Stimulated activated CD8-positive, alpha-beta memory T cell treated with anti-CD3 and anti-CD28 coated beads, Interleukin-15, amount 100 ng/mL, for 4 hours (primary cell): ENCODE measurements at places on chromosomes 6 and 20.

GRCh38 chr6:155943635-155944034 lies 488.0 kb upstream of the NOX3 start:
- DNase-seq, result no peak

GRCh38 chr6:14091339-14091978 lies 26.1 kb upstream of the CD83 start:
- no peak for DNase-seq

DNA sequence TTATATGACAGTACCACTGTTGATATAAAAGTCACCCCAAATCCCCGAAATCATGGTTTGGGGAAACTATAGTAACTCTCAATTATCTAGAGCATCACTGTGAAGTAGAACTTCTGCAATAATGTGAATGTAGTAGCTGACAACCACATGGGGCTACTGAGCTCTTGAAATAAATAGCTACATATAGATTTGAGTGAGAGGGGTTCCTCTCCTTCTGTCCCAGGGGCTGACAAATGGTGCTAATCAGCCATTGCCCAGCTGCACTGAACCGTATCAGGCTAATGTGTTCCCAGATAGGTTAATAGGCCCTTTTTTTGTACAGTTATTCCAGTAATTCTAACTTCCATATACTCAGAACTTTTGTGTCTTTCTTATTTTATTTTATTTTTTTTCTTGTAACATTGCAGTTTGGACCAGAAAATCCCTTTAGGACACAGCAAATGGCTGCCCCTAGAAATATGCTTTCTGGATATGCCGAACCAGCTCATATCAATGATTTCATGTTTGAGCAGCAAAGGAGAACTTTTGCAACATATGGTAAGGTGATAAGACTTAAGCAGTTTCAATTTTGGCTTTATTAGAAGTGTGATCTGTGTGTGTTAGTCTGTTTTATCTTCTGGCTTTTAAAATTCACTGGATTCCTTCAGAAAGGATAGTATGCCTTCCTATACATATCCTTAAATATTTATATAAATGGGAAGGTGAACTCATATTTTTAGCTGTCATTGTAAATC lies 21.1 kb downstream of the CDC40 start:
- DNase-seq, result no peak

DNA sequence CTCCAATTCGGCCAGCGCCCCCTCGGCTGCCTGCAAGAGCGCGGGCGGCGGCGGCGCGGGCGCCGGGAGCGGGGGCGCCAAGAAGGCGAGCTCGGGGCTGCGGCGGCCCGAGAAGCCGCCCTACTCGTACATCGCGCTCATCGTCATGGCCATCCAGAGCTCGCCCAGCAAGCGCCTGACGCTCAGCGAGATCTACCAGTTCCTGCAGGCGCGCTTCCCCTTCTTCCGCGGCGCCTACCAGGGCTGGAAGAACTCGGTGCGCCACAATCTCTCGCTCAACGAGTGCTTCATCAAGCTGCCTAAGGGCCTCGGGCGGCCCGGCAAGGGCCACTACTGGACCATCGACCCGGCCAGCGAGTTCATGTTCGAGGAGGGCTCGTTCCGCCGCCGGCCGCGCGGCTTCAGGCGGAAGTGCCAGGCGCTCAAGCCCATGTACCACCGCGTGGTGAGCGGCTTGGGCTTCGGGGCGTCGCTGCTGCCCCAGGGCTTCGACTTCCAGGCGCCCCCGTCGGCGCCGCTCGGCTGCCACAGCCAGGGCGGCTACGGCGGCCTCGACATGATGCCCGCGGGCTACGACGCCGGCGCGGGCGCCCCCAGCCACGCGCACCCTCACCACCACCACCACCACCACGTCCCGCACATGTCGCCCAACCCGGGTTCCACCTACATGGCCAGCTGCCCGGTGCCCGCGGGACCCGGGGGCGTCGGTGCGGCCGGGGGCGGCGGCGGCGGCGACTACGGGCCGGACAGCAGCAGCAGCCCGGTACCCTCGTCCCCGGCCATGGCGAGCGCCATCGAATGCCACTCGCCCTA lies 963 bp downstream of the FOXF2 start:
- DNase-seq, result no peak

DNA sequence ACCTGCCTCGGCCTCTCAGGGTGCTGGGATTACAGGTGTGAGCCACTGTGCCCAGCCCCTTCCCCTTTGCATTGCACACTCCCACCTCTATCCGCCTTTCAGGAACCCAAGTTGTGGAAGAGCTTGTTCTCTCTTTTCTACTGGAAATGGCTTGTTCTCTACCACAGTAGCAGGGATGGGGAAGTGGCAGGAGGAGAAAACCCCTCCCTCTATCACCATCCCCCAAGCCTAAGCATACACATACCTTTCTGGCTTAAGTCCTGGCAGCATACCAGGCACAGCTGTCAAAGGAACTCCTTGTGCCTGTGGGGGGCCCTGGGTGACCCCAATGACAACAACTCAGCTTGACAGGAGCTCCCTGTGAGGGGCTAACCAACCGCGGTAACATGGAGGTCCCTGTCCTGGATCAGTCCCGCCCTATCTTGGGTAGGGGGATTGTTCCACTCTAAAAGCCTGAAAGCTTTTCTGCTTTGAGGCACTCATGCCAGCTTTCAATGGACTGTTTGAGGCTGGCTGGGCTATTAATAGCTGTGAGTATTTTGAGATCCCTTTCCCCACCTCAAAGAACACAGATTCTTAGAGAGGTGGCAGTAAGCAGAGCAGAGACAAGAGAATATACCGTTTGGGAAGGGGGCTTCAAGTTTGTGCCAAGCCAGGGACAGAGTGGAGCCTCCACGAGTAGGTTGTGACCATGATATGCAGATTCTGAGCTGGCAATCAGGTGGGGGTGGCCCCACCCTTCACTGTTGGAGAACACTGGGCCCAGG lies 2.3 kb downstream of the KLHDC3 start:
- no peak for DNase-seq

- DNase-seq, result no peak
These were observed 4.7 kb upstream of the SCUBE3 start for GRCh38 chr6:35209081-35209480.

DNA sequence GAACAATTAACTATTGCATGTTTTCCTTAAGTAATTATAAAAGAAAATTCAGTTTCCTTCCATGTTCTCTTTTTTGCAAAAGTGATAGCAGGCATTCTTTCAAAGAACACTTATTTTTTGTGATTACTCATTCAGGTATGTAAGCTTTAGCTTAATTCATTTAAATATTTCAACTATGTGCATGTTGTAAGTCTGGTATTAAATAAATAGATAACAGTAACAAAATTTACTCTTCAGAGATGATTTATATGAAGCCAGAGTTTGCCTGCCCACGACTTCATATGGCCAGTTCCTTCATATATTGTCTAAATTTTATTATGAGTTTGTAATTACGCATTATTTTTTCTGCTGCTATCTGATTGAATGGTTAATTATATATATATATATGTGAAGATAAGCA lies 110.9 kb downstream of the ADGRG6 start:
- no peak for DNase-seq

DNA sequence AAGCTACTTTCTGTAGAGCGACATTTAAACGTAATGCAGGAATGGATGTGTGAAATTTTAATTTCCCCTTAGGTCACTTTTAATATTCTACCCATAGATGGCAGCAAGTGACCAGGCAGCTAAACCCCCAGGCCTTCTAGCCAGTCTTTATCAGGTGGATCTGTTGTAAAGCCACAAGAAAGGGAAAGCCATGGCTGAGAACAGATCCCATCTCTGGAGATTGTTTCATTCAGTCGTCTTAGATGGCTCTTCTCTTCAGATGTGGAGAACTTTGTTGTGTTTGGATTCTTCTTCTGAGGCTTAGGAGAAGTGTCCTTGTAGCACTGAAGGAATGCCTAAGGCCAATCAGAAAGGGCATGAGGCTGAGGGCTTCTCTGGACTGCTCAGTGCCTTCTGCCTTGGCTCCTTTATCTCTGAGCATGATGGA lies 15.8 kb upstream of the RNF182 start:
- DNase-seq, result no peak

DNA sequence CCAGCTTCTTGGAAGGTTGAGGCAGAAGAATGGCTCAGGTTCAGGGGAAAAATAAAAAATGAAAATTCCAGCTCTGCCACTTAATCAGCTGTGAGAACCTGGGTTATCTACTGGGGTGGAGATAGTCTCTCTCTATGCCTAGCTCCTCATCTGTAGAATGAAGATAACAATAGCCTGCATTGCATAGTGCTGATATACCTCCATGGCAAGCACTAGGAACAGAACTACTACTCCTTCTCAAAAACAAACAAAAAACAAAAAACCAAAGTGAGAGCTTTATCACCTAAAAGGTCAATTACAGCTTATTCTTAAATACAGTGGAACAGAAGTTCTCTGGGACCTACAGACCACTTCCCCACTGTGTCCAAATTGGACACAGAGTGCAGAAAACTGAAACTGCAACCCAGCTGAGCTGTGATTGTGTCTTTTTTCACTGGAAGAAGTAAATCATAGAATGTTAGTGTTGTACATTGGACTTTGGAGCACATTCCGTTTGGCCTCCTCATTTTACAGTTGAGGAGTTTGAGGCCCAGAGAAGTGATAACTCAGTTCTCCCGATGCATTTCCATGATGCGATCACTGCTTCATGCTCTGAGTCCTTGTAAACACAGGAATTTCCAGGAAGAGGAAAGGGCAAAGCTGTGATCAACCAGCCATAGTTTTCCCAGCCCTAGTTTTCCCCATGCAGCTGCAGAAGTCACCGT lies 23.3 kb downstream of the MTFR2 start:
- DNase-seq, result no peak

DNA sequence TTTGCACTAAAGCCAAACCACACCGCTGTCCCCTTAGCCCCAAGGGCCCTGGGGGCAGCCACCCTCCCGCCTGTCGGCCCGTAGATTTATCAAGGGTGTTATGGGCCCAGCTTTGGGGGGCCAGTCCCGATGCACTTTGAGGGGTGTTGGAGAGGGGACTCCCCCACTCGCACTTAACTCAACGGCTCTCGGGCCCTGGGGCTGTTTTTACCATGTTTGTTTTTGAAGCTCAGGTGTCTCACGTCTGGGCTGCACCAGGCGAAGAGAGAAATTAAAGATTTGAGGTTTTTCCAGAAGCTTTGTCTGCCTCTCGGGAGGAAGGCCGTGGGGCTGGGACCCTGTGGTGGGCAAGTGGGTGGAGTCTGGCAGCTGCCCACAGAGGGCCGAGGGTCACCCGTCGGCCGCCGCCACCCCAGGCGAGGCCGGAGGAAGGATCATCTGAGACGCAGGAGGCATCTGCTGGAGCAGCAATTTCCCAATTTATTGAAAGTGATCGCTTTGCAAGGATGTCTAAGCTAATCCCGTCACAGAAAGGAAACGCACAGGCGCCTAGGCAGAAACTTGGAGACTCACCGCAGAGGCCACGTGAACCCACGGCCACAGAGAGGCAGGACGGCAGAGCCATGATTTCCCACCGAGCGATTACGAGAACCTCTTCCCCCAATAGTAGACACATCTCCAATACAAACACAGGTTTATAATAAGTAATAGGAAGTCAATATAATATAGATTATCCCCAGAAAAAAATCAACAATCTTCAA lies 3.8 kb downstream of the SLC2A4RG start:
- no peak for DNase-seq

DNA sequence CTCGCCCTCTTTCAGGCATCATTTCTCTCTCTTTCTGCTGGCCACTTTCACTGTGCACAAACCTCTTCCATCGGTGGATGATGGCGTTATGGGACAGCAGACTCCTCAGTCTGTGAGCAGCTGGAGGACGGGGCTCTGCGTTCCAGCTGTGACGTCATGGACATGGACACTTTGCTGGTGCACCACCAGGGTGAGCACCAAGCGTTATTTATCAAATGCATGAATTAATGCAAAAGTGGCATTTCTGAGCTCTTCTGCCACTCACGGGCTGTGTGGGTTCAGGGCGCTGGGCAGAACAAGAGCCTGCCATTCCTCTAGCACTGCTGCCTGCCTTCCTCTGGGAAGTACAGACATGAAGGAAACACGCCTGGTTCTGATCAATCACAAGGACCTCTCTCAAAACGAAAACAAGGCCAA lies 82.9 kb upstream of the MPC1 start:
- no peak for DNase-seq

- DNase-seq, result no peak
These were observed 15.2 kb upstream of the LIN28B start for GRCh38 chr6:104941729-104942091.

GRCh38 chr20:22346716-22347115 lies 237.7 kb downstream of the FOXA2 start:
- DNase-seq, result no peak

- no peak for DNase-seq
These were observed 211.1 kb upstream of the LRFN2 start for GRCh38 chr6:40798069-40798770.

- DNase-seq, result no peak
These were observed 139.7 kb downstream of the PAK5 start for GRCh38 chr20:9699181-9699580.

GRCh38 chr6:115539531-115539930 lies 521.2 kb downstream of the FRK start:
- DNase-seq, result no peak

DNA sequence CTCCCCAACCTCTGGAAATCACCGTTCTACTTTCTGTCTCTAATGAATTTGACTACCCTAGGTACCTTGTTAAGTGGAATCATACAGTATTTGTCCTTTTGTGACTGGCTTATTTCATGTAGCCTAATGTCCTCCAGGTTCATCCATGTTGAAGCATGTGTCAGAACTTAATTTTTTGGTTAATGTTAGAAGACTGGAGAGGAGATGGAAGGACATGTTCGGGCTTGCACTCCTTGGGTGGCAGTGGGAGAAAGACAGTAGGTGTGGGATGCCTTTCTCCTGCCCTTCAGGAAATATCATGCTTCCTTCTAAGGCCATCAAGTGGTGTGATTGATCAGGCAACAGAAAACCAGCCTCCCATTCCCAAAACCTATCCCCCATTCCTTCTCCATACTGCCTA lies 61.1 kb upstream of the RNF144B start:
- no peak for DNase-seq

- DNase-seq, result no peak
These were observed 129.6 kb downstream of the CD24 start for GRCh38 chr6:106844930-106845329.

DNA sequence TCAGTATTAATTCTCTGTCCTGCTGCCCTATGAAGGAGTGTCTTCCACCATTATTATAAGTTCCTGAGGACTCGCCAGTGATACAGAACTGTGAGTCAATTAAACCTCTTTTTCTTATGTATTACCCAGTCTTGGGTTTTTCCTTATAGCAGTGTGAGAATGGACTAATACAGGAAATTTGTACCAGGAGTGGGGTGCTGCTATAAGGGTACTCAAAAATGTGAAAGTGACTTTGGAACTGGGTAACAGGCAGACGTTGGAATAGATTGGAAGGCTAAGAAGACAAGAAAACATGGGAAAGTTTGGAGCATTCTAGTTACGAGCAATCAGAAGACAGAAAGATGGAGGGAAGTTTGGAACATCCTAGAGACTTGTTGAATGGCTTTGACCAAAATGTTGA lies 616.7 kb upstream of the EPHA7 start:
- DNase-seq, result no peak

- no peak for DNase-seq
These were observed 143.1 kb upstream of the RREB1 start for GRCh38 chr6:6964675-6965074.

- no peak for DNase-seq
These were observed 69.5 kb downstream of the LYRM4 start for GRCh38 chr6:5191222-5191621.
